Smooth muscle cell of the pulmonary artery (primary cell): ENCODE measurements at places on chromosomes 2 and 18. TPM values are rescaled to one million over a fixed set of nuclear protein-coding genes. Genes with fewer than 3 reads are reported as not detected.

The DSG1 gene
- not detected in 2 replicates for total RNA-seq

The KATNAL2 gene
- total RNA-seq = 2.2 and 4.1 TPM in 2 replicates

The ALPP gene
- not detected in 2 replicates for total RNA-seq

The OTX1 gene
- total RNA-seq = 0.13 TPM in 1 of 2 replicates, not detected in the other

The TXNDC2 gene
- total RNA-seq = not detected in 2 replicates
